ENCODE measurements at places on chromosomes 4 and X.

GRCh38 chr4:47531241-47531953, 46.3 kb downstream of the ATP10D start:
- DNase-seq: peak; percentile 93

DNA sequence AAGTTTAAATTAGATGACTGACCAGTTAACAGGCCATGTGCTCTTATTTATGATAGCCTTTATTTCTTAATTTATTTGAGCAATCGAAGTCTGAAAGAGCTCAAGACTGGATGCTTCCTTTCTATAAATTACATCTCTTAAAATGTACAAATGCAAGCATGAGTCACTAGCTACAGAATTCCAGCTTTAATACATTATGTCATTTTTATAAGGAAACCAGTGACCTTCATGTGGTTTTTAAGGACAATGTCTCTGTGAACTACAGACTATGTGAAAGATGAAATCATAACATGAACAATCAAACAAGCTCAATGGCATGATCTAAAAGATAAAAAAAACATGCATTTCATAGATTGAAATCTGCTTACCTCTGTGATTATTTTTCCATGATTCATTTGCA, 15.4 kb downstream of the HTR2C start:
- no peak for DNase-seq

DNA sequence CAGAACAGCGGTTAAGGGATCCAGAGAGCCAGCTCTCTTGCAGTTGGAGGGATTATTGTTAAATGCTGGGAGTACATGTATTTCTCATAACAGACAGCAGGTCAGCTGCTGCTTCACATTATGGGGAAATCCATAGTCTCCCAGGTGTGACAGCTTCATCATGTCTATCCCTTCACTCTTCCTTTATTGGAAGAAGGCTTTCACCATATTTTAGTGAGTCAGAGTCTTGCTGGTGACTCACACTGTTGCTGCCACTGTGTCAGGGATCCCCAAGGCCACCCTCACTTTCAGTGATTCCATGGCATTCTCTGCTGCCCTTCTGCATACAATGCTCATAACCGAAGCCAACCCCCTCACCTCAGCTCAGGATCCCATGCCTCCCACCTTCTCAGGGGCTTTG, 32.9 kb upstream of the PAGE5 start:
- no peak for DNase-seq

- DNase-seq: no peak
Measured at GRCh38 chr4:7959078-7959477, 19.4 kb upstream of the AFAP1 start.

- DNase-seq: peak; percentile 72
Measured at GRCh38 chr4:145069361-145069760, 28.6 kb downstream of the ANAPC10 start.

DNA sequence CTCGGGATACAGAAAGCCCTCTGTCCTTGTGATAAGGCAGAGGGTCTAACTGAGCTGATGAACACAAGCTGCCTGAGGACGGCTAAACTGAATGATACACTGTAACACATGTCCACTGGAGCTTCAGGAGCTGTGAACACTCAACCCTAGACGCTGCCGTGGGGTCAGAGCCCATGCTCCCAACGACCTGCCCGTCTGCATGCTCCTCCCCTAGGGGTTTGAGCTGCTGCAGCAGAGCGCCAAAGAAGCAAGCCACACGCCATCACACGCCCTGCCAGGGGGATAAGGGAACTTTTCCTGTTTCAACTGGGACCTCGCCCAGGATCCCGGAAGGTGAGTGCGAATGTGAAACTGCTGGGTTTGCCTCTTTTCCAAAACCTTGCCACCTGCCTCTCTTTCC, 361.8 kb downstream of the FAT4 start:
- DNase-seq: no peak

DNA sequence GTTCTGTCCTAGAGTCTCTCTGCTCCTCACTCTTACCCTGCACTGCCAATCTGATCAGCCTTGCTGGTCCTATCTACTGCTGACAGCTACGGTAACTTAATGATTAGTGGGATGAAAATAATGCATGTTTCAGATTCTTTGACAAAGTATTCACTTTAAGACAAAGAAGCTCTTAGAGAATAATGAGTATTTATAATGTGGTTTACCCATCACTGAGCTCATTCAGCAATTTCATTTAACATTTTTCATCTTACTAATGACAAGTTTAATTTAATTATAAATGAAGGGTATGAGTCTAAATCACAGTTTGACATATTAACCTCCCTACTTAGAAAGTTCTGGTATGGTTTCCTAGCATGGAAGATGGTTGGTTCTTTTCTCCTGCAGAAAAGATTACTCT, 428.2 kb downstream of the ADGRL3 start:
- no peak for DNase-seq

- DNase-seq: peak; percentile 69
Measured at GRCh38 chrX:15471028-15471427, 22.1 kb downstream of the PIR start.

GRCh38 chr4:16289897-16290554, 63.8 kb upstream of the TAPT1 start:
- peak; percentile 65 for DNase-seq

DNA sequence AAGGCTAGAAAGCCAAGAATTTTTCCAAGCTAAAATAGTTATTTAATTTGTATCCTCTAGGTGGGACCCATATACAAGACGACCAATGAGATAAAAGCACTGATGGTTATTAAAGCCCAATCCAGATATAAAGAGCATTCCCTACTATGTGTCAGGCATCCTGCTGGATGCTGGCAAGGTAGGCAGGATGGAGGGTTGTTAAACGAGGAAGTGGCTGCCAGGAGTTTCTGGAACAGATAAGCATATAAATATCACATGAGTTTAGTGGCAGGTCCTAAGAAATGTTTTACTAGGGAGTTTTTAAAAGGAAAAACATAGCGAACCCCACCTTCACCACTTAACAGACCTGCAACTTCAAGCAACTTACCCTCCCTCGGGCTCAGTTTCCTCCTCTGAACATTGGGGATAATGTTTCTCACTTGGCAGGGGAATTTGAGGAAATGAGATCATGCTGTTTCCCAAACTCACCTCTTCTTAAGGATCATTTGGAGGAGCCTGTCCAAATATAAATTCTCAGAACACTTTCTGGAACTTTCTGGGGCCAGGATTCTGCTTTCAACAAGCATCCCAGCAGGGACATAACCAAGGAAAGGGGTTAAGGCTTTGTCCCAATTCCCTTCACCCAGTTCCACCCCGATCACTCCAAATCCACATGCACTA, 94.3 kb upstream of the LDB2 start:
- no peak for DNase-seq

- no peak for DNase-seq
Measured at GRCh38 chrX:130444641-130445336, 43.0 kb downstream of the RBMX2 start.

GRCh38 chr4:108336076-108336475, 167.3 kb upstream of the LEF1 start:
- DNase-seq: peak; percentile 16

DNA sequence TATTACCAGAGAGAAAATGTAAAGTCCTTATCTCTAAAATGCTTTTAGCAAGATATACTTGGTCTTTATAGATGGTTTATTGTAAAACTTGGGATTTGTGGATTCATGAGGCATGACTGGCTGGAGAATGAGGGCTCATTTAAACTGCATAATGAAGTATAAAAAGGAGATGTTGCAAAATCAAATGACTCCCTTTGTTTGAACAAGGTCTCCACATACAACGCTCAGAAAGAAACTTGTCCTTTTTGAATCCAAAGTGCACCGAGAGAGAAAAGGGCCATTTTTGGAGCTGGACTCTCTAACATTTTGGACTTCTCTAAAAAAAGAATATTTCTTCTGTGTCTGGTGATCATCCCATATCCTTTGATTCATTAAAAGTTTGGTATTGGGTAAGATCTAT, 7.7 kb upstream of the EIF1AX start:
- DNase-seq: no peak

GRCh38 chrX:78931814-78932213, 13.4 kb upstream of the P2RY10 start:
- DNase-seq: no peak

GRCh38 chrX:31487951-31488350, 416.1 kb upstream of the FTHL17 start:
- no peak for DNase-seq

GRCh38 chrX:136961594-136962135, 72.1 kb downstream of the GPR101 start:
- peak; percentile 25 for DNase-seq

DNA sequence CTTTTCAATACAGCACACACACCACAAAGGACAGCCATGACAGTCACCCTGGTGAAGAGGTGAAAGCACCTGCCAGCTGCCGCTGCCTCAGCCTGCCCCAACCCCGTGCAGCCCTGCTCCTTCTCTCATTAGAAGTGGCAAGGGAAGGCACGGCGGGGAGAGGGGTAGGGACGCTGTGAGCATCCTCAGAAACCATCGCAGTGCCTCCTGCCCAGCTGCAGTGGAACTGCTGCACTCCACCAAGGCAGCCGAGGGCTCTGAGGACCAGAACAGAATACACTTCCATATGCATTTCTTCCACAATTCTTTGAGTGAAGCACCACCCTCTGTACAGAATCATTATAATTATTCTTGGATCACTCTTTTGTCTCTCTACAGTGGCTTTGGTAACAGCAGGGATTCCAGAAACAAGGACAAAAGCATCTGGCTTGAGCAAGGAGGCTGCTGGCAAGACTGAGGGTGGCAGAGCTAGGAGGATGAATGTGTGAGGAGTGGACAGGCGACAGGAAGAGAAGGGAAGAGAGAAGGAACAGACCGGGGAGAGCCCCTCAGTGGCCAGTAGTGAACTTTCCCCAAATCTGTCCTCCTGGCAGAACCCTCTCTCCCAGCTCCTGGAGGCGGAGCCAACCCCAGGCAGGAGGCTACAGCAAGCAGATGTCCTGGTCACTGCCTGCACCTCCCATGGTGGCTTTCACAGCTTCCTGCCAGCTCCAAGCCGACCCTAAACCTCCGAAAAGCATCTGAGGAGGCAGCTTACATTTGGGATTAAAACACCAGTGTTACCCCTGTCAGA, 73.2 kb downstream of the MTNR1A start:
- DNase-seq: no peak

DNA sequence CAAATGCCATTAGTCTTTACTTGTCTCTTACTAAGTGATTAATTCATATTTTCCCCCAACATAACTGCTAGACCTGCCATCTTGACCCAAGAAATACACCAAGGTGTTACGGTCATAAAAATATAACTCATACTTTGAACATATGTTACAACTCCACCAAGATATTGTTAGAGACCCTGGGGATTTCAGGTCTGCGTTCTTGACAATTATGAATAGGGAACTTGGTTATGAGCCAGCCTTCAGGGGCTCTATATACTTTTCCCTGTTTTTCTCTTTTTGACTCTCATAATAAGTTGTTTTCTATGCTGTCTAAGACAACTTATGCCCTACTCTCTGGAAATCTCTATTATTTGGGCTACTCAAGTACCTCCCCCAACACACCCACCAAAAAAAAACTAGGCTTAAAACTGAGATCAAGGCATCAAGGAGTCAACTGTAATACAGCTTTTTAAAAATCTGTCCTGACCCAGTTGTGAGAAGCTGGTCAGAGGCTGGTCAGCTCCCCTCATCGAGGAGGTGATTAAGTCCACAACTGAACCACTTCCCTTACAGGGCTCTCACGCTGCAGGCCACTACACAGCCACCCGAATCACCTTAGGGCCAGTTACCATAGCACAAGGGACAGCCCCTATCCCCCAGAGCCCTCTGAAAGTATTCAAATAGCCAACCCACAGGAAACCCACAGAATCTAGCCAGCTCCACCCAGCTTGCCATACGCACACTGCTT, 10.5 kb upstream of the TLR3 start:
- no peak for DNase-seq

DNA sequence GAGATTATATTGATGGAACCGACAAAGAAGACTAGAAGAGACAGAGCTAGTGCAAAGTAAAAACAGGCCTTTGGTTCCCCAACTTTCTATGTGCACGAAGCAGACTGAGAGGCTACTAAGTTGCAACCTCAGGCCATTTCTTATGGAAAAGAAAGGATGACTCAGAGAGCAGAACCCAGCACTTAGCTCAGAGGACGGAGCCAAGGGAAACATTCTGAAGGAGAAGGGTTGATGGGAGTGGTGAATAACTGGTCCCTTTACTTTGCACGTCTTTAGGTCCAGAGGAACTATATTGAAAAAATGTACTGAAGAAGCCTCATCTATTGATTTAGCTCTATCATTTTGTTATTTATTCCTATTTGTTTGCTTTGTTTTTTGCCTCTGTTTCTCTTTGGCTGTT, 182.1 kb downstream of the CPE start:
- DNase-seq: no peak

- no peak for DNase-seq
Measured at GRCh38 chr4:40681600-40681999, 51.9 kb upstream of the RBM47 start.

DNA sequence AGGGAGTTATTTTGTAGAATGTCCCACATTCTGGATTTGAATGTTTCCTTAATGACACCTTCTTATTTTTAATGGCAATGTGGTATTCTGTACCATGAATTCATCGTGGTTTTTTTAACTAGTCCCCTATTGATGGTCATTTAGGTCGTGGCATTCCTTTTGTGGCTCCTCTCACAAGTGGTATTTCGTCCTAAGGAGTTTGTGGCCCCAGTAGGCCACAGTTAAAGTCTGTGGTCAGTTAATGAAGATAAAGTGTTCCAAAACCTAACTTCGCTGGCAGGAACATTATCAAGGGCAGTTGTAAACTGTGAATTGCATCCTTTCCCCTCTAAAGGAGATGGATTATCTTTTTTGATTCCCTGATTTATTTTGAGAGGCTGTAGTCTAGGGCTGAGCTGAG, 133.2 kb downstream of the TMEM164 start:
- DNase-seq: no peak

GRCh38 chrX:111168314-111168713, 72.3 kb downstream of the PAK3 start:
- DNase-seq: peak; percentile 1

DNA sequence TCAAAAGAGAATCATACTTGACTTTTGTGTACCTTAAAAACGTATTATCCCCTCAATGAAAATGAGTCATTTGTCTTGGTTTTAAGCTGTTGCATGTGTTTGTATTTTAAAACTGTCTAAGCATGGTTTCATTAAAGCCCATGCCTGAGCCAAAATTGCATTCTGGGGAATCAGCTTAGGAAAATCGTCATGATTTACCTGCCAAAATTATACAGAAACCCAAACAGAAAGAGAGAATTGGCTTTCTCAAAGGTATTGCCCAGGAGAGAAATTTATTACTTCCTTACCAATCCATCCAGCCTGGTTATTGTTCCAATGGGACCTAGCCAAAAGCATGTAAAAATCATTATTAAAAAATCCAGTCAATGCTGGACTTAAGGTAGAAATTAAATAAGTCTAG, 37.6 kb downstream of the GPR174 start:
- no peak for DNase-seq

DNA sequence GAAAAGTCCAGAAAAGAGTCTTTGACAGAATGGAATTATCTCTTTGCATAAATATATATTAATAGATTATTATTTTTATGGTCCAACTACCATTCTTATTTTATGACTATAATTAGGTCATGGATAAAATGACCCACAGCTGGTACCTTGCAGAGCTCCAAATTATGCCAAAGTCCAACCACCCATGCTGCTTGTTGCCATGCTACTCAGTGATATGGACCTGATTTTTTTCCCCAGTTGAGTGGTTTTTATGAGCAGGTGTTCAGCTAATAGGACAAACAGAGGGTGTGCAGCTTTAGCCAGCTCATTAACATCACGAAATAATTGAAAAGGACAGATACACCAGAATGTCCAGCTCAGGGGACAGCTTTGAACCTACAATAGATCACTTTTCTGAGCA, 9.7 kb downstream of the HOPX start:
- DNase-seq: no peak

Data from cardiac fibroblast (primary cell).